Mucosa of descending colon (tissue), 3 donors: ENCODE measurements at places on chromosomes 3 and 15.

DNA sequence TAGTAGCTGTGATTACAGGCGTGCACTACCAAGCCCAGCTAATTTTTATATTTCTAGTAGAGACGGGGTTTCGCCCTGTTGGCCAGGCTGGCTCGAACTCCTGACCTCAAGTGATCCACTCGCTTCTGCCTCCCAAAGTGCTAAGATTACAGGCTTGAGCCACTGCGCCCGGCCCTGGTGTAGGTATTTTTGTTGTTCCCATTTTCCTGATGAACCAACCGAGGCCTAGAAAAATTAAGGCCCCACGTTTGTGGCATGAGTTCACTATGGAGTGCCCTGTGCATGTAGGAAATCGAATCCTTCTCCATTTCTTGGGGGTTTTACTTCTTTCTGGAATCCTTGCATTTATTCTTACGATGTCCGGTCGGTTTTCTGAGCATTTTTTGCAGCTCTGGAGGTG lies 14.3 kb upstream of the TATDN2 start:
- no peak for DNase-seq

DNA sequence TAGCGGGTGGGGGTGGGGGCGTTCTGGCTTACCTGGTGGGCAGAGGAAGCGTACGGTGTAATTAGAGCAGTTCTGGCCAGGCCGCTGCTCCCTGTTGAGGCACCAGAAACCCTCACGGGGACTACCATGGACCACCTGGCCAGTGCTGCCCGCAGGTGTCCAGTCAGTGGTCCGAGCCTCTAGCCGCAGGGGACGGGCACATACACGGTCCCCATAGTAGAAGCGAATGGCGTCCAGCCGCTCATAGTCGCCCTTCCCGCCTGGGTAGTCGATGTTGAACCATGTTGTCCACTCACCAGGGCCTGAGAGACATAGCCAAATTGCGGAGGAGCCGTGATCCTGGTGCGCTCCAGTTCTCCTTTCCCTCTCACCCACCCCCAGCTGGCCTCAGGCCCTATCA lies 4.5 kb downstream of the CILP start:
- no peak for DNase-seq

DNA sequence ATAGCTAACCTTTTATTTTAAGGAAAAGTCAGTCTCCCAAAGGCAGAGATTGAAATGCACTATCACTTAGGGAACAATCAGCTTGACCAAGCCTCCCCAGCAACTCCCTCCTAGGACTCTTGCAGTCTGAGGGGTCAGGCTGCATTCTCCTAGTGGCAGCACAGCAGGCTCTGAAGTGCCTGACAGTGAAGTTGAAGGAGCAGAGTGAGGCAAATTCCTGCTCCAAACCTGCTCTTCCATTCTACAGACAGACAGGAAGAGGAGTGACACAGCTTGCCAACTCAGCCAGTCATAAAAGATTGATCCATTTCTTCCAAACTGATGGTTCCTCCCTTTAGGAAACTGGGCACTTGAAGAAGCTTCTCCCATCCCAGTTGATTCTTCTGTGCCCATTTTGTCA lies 43.9 kb upstream of the SMAD3 start:
- no peak for DNase-seq

GRCh38 chr3:13785351-13785750 lies 94.5 kb downstream of the WNT7A start:
- DNase-seq = no peak

DNA sequence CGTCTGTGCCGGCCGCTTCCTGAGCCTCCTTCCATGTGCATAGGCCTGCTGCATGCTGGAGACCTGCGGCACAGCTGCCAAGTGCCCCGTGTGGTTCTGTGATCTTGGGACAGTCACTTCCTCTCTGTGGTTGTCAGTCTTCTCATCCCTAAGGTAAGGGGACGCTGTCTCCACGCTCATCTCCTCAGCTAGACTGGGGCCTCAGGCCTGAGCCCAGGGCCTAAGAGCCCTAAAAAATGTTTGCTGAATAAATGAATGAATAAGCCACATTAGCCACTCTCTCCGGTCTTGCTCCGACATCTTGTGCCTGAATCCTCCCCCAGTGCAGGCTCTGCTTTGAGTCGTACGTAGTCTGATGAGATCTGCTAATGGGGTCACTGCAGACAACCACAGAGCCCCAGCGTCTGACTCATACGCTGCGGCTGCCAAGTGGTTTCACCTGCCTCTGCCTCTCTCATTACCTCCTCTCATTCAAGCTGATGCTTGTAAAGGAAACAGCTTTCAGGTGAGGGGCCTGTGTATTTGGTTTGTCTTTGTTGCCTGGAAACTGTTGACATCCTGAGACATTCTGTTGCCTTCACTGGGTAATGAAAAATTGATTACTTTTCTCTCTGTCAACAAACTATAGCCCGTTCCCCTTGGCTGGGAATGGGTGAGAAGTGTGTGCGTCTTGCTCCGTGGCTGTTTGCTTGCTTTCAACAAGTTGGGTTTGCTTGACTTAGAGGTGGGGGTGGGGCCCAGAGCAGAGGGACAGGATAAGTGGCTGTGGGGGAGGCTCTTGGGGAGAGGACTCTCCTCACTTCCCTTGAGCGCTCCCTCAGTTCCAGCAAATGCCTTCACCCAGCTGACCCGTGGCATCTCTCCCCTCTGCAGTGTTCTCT lies 15.9 kb downstream of the RPLP1 start:
- DNase-seq = peak; percentile 56

- DNase-seq = no peak
Observed at GRCh38 chr3:66304293-66304692, 83.5 kb downstream of the SLC25A26 start.

- DNase-seq = no peak
Observed at GRCh38 chr3:159805411-159805772, 183.2 kb upstream of the IL12A start.

DNA sequence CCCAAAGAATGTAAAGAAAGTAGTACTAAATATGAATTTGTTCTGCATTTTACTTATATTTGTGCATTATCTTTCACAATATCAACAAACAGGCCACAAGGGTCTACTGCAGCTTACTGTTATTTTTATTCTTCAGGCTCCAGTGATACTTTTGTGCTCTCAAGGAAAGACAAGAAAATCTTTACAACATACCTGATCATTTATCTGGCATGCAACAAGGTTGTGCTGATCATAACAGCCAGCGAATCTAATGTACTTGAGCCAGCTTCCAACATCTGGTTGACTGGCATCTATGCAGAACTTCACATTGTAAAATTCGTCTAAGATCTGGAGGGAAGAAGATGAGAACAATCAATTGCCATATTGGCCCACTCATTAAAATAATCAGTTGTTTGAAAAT lies 520.0 kb downstream of the MECOM start:
- DNase-seq = no peak

DNA sequence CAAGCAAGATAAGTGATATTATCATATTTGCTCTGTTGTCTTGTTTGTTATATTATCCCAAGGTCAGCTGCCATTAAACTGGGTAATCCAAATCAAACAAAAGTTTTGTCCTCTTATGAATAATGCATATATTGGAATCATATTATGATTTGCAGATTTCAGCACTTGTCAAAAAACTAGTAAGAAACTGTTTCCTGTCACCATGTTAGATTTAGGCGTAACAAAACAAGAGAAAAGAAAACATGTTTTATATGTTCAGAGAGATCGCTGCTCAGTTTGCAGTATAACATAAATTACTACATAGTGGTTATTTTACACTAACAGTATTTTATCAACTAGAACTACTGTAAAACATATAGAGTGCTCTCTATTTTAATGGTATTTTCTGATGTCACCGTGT lies 123.4 kb upstream of the ICE2 start:
- DNase-seq = no peak

DNA sequence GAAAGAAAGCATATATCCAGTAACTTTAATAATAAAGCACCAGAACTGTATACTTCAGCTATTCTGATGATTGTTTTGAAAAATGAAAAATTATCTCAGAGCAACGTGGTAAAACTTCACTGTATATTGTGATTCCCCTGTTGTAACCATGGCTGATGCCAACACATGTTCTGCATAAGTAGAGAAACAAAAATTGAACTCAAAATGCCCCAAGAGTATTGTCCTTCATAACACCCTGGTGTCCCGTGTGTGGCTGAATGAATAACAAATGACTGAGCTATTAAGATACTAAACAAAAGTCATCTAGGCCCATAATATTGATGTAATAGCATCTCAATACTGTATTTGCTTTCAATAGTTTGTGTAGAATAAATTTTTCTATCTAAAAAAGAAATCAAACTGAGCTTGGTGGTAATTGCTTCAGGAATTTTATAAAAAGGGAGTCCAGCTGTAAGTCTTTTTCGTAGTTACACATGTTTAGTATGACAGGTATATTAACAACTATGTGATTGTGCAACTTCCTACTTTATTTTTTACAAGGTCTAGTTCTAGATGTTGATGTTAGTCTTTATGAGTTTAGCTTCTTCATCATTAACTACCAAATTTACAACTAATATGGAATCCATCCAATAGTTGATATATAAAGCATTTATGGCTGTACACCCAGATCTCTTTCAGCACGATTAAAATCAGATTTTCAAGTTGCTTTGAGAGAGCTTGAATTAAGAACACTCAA lies 623.8 kb upstream of the AGTR1 start:
- DNase-seq = no peak

- DNase-seq = peak; percentile 27
Observed at GRCh38 chr15:72389231-72389630, 8.9 kb upstream of the TMEM202 start.

DNA sequence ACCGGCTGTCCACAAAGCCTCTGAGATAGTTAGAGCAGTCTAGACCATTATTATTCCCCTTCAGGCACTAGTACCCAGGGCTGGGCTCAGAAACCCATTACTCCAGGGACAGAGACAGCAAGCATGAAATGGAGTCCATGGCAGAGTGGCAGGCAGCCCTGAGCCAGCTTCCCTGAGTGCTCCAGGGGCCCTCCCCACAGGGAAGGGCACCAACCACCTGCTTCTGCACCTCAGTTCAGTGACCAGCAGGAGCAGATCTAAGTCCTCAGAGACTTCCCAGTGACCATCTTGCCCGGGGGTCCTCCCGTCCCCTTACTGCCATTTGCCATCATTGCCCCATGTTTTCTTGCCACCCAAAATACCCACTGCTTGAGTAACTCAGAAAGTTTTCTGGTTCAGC lies 62.0 kb downstream of the DAPK2 start:
- DNase-seq = no peak

GRCh38 chr15:22850055-22850454 lies 11.6 kb downstream of the NIPA2 start:
- DNase-seq = no peak

GRCh38 chr3:197167549-197167948 lies 130.9 kb downstream of the DLG1 start:
- no peak for DNase-seq

GRCh38 chr15:56358604-56359003 lies 6.6 kb upstream of the TEX9 start:
- DNase-seq = no peak

GRCh38 chr3:64186667-64187064 lies 38.6 kb downstream of the PRICKLE2 start:
- DNase-seq = no peak

- DNase-seq = no peak
Observed at GRCh38 chr15:50576166-50576565, 29.7 kb upstream of the USP50 start.

GRCh38 chr3:74436184-74436583 lies 178.3 kb downstream of the CNTN3 start:
- no peak for DNase-seq

DNA sequence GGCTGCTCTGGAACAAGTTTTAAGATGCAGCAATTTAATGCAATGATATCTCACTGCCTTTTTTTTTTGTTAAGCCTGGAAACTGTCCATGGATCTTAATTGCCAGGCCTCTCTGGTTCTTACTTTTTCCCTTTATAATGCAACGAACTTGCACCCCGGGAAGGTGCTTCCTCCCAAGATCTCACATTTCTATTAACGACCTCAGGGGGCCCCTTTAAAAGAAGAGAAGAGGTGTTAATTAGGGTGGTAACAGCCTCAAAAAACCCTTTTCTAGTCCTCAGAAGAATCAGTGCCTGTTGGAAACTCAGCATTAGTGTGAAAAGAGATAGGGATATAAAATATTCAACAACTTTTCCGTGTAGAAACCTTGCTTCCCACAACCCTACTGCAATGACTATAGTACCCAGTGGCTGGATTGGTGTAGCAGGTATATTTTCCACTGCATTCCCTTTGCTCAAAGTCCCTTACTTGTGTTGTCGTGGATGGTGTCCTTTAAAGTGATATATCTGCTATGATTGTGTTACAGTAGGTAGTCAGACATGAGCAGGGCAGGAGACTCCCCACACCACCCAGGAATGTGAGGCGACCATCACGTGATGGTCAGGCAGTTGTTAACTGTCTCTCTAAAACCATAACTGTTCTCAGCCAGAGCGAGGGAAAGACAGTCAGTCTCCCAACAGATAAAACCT lies 121.8 kb downstream of the CTNNB1 start:
- DNase-seq = no peak

DNA sequence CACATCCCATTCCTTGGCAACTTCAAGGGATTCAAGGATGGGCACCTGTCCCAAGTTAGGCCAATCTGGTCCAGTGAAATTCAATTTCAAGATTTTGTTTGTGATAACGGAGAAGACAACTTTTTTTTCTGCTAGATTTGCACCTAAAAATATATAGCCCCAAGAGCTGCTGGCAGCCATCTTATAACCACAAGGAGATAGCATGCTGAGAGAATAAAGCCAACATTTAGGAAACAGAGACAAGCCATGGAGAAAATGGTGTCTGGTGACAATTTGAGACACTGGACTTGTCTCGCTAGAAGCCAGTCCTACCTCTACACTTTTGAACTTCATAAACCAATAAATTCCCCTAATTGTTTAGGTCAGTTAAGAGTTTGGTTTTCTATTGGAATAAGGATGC lies 5.4 kb downstream of the PARL start:
- DNase-seq = no peak

DNA sequence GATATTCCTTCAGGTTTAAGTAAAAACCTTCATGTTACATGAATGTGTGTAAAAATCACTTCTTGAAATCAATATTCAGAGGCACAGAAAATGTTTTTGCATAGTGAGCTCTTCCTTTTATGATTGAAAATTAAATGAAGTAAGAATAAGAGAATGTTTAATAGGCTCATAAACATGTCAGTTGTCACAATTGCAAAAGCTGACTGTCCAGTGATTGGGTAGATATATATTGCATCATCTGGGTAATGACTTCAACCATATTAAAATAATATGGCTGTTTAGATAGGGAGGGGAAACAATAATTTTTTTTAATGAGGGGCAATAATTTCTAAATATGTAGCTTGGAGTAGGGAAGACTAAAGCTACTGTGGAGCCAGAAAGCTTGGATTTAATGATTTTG lies 529.8 kb upstream of the GOLIM4 start:
- no peak for DNase-seq

GRCh38 chr3:47425959-47426358 lies 45.1 kb downstream of the PTPN23 start:
- no peak for DNase-seq

DNA sequence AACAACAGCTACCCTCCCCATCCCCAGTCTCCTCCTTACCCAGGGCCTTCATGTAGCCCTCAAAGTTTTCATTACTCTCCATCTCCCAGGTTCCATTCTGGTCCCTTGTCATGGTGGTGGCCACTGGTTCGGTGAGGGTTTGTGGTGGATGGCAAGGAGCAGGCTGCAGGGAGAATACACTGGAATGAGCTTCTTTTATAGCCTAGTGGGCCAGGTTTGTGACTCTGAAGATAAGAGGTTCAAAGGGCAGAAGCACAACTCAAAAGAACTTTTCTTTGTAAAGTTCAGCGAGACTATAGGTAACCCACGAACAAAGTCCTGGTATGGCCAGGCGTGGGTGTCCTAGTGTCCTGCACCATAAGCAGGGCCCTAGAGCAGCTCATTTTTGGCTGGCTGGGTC lies at the start of gene RBP2:
TSS of gene RBP2 (minus strand) at position 169 of the 400 bp plus-strand sequence. CDS start at position 112, 57 bp downstream.
- DNase-seq = peak; percentile 7
